ENCODE measurements at places on chromosomes 5 and 9.

- peak; percentile 37 for DNase-seq
These were observed at the start of gene FGF10 for GRCh38 chr5:44389090-44389822. Gene FGF10, minus strand, starts transcription at chr5:44389420. Its CDS starts 738 bp downstream, at chr5:44388682.

GRCh38 chr5:153813901-153814300 lies 224.8 kb downstream of the FAM114A2 start:
- peak; percentile 21 for DNase-seq

GRCh38 chr5:59466271-59466670 lies 427.3 kb downstream of the PDE4D start:
- DNase-seq, result peak; percentile 11

DNA sequence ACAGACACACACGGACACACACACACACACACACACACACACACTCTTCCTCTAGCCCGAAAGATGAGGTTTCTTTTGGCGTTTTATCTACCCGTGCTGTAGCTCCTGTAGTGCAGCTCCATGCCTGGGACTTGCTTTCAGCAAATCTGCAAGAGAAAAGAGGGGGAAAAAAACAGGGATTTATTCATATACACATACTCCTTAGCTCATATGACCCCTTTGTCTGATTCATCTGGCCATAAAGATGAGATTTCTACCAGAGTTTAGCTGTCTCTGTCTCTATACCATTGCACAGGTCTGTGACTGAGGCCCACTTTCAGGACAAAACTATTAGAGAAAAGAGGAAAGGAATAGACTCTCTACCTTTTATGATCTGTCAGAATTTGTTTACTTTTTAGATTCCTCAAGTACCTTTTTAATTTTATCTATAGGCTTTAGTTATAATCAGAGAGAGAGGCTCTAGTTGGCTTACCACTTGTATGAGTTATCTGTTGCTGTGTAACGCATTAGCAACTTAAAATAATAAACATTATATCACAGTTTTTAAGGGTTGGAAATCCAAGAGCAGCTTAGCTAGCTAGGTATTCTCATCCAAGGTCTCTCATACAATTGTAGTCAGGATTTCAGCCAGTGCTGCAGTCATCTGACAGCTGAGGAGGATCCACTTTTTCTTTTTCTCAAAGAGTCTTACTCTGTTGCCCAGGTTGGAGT lies 14.7 kb downstream of the SNX2 start:
- no peak for DNase-seq

DNA sequence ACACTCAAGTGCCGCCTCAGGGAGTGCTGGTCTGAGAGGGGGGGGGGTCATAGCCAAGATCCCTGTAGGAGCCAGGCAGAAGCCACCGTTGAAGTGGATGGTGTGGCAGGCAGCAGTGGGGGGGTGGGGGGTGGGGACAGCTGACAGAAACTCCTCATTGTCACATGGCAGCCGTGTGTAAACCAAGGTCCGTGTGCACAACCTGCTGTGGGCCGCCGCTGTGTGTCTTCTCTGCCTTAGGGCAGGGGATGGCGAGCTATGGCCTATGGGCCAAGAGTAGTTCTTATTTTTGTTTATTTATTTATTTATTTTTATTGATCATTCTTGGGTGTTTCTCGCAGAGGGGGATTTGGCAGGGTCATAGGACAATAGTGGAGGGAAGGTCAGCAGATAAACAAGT lies 13.4 kb downstream of the SQSTM1 start:
- no peak for DNase-seq

DNA sequence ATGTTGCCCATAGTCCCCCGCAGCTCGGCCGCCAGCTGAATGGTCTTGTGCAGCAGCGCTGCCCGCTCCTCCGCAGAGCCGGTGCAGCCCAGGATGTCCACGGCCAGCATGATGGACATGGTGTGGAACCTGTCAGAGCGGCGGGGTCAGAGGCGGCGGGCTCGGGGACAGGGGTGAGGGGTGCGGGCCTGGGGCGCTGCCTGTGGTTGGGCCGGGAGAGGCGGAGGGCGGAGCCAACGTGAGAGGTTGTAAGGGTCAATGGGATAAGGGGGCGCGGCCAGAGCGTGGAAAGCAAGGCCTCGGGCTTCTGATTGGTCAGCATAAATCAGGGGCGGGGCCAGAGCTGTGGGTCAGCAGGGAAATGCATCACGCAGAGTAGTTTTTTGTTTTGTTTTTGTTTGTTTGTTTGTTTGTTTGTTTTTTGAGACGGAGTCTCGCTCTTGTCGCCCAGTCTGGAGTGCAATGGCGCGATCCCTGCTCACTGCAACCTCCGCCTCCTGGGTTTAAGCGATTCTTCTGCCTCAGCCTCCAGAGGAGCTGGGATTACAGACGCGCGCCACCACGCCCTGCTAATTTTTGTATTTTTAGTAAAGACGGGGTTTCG lies 6.8 kb upstream of the TOR2A start:
- peak; percentile 74 for DNase-seq

DNA sequence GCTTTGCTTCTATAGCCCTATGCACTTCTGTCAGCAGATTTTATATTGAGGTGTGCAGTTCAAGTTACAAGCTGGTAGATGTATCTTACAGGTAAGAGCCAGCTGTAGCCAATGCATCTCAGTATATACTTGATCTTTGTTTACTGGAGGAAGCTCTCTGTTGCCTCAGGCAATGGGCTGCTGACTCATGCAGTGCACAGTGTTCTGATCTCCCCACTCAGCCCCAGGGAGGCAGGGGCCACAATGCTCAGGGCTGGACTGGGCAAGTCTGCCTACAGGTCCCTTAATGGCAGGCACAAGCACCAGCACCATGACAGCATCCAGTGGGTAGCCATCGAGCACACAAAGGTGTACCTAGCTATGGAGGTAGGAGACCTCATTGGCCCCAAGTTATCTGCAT lies 178.8 kb upstream of the CDH10 start:
- no peak for DNase-seq

- peak; percentile 3 for DNase-seq
These were observed 176.7 kb upstream of the DMAC1 start for GRCh38 chr9:7976167-7976755.

DNA sequence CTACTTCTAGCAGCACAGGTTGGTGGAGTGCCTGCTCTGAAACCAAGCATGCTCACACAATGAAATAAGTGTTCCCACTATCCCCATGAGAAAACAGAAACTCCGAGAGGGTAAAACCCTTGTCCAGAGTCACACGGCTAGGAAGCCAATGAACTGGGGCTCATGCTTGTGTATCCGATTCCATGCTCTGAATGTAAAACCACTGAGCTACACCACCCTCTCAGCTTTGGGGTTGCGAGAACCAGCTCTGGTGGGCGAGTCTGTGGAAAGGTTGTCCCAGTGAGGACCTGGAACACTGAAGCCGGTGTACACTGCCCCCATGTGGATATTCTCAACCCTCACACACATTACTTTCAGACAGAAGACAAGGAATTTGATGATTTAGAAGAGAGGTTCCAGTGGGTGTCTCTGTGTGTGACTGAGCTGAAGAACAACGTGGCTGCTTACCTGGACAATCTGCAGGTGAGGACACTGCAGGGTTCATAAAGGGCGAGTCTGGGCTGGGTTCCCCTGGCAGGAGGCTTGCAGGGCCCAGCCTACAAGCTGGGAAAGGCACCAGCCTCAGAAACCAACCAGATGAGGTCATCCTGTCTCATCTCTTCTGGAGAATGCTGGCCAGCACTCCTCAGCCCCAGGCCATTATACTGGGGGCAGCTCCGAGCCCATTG lies 37.4 kb downstream of the ARHGEF37 start:
- peak; percentile 78 for DNase-seq

DNA sequence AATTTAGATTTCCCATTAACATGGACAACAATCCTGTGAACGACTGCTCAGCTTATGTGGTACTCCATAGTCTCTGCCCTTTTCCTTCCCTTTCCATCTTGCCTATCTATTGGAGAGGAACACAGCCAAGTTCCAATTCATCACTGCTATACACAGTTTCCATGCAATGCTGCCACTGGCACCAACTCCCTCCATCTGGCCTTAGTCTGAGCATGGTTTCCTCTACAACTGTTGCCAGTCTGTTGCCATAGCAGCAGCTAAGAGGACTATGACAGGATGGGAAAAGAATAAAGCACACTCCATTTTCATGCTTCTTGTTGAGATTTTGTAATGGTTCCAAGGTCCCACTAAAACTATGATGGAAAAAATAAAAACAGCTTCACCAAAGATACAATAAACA lies 189.0 kb downstream of the HCN1 start:
- peak; percentile 7 for DNase-seq

- no peak for DNase-seq
These were observed 13.0 kb upstream of the ASS1 start for GRCh38 chr9:130431536-130432303.

DNA sequence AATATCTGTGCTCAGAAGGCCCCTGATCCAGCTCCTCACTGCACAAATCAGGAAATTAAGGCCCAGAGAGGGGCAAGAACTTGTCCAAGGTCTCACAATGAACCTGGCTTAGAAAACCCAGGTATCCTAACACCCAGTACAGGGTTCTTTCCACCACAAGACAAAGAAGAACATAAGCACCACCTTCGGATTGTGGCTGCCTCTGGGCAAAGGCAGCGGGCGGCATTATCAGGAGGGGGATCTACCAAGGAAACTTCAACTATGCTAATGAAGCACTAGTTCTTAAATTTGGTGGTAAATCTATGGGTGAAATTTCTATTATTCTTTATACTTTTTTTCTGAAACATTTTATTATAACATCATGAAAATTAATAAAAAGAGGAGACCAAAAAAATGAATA lies 17.9 kb downstream of the ANXA6 start:
- DNase-seq, result no peak

DNA sequence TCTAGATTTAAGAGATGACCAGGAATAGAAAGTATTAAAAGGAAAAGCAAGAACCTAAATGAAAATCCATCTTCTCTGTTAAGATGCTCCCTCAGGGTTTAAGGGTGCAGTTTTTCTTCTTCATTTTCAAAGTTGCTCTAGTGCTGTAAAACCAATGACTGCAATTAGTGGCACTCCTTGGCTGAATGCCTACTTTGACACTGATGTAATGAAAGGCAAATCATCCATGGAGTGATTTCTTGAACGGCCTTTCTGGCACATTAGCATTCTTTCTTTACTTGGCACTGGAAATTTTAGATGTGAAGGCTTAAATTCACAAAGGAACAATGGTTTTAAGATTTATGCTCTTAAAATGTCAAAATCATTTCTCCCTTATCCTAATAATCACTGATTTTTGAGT lies 19.3 kb upstream of the ISCA1 start:
- DNase-seq, result no peak

GRCh38 chr5:171724468-171725204 lies 61.0 kb upstream of the SMIM23 start:
- DNase-seq, result no peak

DNA sequence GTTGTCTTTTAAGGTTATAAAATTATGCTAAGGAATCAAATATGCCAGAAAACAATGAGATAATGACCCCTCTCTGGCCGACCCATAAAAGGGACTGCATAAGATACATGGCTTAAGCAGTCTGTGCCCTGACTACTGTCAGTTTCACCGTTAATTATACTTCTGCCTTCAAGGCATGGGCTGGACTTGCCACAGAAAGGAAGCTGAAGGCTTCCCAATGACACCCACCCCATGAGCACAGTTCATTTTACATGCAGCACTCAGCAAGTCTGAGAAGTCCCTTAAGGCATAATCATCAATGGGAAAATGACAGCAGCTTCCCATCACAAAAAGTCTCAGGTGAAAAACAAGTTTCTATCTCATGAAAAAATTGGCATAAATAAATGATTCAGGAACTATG lies 175.6 kb downstream of the GLIS3 start:
- DNase-seq, result no peak

DNA sequence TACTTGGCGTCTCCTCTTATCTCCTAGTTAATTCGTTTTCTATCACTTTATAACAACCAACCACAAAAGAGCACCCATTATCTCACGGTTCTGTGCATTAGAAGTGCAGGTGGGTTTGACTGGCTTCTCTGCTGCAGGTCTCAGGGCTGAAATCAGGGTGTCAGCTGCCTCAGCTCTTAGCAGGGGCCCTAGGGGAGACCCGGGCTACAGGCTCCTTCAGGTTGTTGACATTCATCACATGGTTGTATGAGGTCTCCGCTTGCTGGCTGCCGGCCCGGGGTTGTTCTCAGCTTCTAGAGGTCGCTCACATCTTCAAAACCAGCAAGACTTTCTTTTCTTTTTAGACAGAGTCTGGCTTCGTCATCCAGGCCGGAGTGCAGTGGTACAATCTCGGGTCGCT lies 2.9 kb upstream of the ZMYND19 start:
- DNase-seq, result no peak

DNA sequence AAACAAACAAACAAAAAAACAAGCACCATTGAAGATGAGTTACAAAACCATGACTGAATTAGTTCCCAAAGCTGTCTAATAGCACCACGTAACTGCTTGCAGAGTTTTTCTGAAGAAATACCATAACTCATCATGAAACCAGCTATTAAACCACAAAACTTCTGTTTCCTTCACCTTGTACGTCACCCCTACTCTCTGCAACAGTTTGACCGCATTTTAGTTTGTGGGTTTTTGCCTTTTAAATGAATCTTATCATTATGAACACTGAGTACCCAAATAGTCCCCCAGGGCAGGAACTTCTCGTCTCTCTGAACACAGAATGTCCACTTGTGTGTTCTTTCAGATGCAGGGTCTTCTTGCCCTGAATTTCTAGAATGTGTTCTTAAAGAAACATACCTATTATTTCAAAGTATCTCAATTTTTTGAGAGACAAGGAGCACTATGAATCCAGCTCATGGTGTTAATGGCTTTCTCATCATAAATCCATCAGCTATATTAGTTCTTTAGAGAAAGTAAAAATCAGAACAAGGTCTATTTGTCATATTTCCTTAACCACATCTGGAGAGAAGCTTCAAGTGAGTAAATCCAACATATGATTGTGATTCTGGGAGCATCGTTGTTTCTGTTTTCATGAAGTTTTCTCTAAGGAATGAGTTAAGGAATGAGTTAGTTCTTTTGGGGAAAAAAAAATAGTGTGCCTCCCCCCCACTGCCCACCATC lies 210.6 kb downstream of the AUH start:
- peak; percentile 56 for DNase-seq

DNA sequence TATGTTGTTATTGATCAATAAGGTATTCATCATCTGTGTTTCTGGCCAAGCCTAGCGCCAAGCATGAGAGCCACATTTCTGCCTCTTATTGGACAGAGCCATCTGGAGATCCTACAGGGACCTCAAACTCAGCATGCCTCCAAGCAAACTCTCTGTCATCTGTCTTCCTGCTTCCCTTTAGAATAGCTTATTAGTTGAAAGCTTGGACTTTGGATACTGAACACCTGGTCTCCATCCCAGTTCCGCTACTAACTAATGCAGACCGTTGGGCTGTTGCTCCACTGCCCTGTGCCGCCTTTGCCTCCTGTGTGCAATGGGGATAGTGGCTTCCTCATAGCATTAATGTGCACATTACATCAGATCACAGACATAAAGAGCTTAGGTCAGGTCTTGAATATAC lies 65.5 kb downstream of the MAP1B start:
- DNase-seq, result no peak

GRCh38 chr5:102753889-102754766 lies 977 bp upstream of the PAM start:
- DNase-seq, result no peak

DNA sequence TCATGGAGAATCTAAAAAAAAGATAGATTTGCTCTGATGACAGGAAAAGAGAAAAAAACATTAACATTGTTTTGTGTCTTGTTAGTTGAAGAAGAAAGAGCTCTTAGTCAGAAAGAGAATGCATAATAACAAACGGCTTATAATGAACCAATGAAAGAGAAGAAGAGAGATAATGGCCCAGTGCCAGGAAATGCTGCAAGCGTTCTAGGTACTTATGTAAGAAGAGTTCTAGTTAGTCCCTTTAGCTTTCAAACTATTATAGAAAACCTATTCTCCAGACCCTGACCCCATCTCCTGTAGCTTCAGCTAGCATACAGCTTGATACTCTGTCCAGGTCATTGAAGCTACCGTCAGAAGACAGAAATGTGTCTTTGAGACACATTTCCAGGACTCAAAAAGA lies 70.2 kb downstream of the FBXL17 start:
- no peak for DNase-seq

GRCh38 chr9:124000161-124000783 lies 11.3 kb upstream of the LHX2 start:
- peak; percentile 42 for DNase-seq

All from astrocyte of the hippocampus (primary cell).